Left ventricle myocardium superior (tissue), 1 donor: ENCODE measurements at places on chromosomes 7 and 10.

- peak; percentile 86 for DNase-seq
Measured at GRCh38 chr7:30740417-30741181, 11.3 kb upstream of the INMT start.

GRCh38 chr10:14220026-14220425 is 110.7 kb downstream of the FRMD4A start:
- DNase-seq: no peak

- DNase-seq: no peak
Measured at GRCh38 chr7:37038706-37039105, 314.4 kb upstream of the AOAH start.

GRCh38 chr7:158549616-158550393 is 37.8 kb downstream of the PTPRN2 start:
- DNase-seq: peak; percentile 73

- DNase-seq: no peak
Measured at GRCh38 chr7:380711-381210, 90.8 kb downstream of the FOXL3 start.

DNA sequence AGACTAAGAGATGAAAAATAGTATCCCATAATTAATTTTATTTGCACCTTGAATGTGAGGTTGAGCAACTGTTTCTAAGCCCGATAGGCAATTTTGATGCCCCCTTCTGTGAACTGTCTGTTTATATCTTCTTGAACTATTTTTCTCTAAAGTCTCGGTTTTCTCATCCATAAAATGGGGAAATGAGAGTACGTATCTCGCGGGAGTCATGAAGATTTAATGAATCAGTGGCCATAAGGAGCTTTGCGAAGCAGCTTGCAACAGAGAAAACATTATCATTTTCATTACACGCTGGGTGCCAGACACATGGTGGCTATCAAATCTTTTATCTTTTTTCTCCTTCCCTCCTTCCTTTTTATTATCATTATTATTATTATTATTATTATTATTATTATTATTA is 108.1 kb upstream of the CARD11 start:
- no peak for DNase-seq

GRCh38 chr10:78588194-78588811 is 480.5 kb upstream of the ZMIZ1 start:
- DNase-seq: peak; percentile 79

DNA sequence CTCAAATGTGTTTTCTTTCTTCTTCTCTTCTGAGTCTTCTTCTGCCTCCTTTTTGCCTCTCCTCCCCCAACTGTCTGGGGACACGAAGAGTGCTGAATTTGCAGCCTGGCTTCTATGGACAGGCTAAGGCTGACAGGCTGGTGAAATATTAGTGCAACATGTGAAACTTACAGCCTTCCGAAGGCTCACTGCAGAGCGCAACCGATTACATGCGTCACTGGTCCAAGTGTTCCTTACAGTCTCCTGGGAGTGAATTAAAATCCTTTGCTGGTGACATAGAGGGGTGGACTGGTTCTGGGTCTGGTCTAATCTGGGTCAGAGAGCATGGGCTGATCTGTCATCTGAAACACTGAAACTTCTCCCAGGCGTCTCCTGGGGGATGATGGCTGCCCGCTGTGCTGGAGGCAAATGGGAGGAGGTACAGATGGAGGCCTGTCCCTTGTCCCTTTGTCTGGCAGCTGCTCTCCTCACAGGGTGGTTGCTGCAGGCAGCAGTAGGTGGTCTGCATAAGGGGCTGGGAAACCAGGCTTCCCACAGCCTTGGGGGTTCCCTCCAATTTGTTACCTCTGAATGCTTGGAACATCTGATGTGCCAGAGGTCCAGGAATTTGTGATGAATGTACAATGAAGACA is 143.8 kb upstream of the BMPER start:
- DNase-seq: no peak

- DNase-seq: no peak
Measured at GRCh38 chr7:69260023-69260422, 338.3 kb upstream of the AUTS2 start.

- DNase-seq: no peak
Measured at GRCh38 chr7:121547544-121548092, 151.5 kb upstream of the FAM3C start.

DNA sequence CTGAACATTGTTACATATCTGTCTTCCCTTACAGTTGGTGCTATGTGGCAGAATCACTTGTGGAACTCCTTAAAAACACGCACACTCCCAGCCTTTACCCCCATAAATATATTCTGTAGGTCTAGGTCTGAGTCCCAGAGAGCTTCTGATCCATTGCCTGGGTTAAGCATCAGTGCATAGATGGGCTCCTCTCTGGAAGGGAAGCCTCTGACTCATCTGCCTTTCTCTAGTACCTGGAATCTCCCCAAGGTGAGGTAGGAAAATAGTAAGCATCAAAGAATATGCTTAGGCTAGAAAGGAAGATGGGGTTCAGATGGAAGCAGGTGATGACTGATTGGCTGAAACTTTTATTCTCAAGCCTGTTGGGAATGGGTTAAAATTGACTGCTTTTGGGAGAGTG is 26.1 kb downstream of the PROSER2 start:
- DNase-seq: no peak

DNA sequence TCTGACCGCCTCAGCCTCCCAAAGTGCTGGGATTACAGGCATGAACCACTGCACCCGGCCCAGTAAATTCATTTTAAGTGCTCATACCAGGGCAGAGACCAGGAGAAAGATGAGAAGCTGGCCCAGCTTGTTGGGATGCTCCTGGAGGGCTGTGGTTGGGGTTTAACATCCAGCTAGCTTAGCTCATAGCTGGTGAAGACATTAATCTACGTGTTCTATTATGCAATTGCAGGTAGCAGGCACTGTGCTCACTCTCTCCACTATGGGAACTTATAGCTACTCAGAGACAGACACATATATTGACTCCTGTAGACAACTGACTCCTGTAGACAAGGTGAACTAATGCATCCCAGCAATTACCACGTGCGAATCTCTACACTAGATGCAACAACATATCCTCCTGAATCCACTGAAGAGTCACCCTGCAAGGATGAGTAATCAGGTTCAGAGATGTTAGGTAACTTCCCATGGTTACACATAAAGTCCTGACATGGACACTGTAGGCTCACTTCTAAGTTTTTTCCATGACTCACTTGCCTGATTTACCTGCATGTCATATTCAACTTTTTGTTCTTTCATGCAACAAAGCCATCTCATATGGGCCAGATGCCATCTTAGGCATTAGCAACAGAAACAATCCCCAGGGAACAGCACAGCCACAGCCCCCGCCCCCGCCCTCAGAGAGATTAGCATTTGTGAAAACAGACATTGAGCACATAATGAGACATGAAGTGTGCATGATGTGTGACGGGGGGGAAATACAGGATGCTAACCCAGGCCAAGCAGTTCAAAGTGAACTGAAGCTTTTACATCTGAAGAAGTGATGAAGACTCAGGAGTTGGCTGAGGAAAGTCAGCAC is 37.2 kb downstream of the ERLIN1 start:
- no peak for DNase-seq

DNA sequence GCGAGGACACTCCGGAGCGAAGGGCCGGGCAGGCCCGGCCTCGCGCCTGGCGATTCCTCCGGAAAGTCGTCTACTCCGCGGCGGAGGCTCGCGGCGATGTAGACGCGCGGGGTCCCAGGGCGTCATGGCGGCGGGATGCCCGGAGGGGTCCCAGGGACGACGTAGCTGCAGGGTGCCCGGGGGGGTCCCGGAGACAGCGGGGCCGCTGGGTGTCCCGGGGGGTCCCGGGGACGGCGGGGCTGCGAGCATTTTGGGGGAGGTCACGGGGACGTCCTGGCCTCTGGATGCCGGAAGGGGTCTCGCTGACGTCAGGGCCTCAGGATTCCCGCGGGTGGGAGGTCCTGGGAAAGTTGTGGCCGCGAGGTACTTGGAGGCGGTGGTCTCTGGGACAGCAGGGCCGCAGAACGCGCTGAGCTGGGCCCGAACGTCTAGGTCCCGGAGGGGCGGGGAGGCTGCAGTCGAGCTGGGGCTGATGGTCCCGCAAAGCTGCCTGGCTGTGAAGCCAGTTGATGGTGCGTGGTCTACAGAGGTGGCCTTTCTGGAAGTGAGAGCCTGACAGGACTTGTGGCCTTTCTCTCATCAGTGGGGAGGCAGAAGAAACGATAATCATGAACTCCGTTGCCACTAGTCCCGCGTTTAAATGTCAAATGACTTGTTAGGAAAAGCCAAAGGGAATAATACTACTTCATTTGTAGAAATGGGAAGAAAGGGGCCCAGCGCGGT is 637 bp downstream of the HSPA14 start:
- peak; percentile 35 for DNase-seq

DNA sequence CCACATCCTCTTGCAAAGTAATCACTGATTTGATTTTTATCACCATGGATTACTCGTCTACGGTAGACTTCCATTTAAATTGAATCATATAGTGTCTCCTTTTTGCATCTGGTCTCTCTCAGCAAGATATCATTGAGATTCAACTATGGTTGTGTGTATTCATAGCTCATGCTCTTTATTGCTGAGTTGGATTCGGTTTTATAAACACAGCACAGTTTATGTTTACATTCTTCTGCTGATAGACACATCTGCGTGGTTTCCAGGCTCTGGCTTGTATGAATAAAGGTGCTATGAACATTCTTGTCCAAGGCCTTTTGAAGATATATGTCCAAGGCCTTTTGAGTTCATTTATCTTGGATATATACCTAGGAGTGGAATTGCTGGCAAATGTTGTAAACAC is 356.5 kb upstream of the CELF2 start:
- DNase-seq: no peak

DNA sequence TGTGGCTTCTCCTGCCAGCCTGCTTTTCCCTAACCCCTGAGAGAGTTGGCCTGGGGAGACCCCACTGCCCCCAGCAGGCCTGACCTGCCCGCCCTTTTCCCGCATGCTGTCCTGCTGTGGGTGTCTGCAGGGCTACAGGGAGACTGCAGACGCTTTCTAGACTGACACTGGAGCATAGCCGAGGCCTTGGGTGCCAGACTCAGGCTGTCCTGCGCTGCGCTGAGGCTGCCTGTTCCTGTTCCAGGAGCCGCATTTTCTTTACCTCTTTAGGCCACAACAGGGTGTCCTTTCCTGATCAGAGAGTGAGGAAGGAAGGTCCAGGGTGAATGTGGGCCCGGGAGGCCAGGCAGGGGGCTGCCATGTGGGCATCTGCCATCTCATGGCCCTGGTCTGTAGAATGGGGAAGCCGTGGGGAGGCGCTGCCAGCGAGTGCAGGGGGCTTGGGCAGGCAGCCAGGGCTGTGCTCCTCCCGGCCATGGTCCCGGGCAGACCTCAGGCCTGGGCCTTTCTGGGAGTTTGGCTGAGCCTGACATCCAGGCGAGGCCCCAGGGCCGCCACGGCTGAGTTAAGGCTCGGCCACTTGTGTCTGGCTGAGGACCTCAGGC is 3.6 kb downstream of the PWWP2B start:
- peak; percentile 48 for DNase-seq

- no peak for DNase-seq
Measured at GRCh38 chr10:86522510-86522855, 891 bp upstream of the WAPL start.

GRCh38 chr7:29765490-29765889 is 40.8 kb upstream of the WIPF3 start:
- DNase-seq: no peak

DNA sequence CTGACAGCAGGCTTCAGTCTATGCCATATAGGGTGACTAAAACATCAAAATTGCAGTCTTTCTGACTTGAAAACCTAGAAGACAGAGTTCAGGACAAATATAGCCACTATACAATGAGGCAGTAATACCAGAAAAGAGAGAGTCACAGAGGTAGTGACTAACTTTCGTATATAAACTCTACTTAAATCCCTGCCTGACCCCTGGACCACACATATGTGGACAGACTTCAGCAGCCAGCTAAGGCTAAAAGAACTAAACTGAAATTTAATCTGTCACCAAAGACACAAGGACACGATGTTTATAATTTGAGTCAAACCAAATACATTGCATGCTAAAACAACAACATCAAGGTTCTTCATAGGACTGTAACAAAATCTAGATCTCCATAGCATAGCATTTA is 64.6 kb upstream of the MACROH2A2 start:
- DNase-seq: no peak

- no peak for DNase-seq
Measured at GRCh38 chr10:12186323-12186722, 9.4 kb downstream of the NUDT5 start.

DNA sequence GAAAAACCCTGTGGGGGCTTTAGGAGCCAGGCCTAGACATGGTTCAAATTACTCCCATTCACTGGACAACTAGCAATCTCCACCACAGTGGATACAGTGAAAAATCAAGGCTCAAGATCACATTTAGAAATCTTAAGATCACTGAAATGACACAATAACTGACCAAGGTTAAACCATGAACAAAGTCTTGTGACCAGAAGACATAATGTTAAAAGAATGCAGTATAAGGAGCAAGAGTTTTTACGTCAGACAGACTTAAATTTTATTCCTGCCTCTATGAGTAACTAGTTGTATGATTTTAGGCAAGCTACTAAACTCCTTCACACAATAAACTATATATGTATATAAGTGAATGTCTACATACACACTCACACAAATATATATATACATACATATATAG is 68.5 kb downstream of the MICU1 start:
- no peak for DNase-seq

GRCh38 chr10:58701405-58702135 is 188.9 kb downstream of the BICC1 start:
- no peak for DNase-seq

DNA sequence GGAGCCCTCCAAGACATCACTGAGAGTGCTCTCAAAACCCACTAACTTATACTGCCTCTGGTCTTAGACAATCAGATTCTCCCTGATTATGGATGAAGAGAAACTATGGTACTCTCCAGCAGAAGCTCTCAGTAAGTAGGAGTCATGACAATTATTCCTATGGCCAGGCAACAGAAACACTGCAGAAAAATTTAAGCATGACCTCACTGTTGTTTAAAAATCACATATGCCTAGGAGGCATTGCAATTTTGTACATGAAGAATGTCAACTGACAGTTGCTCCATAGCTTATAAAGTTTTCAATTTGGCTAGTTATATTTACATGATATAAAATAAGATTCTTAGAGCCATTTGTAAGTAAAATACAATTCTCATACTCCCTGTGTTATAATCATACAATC is 105.9 kb upstream of the LSM8 start:
- DNase-seq: no peak

GRCh38 chr7:138837627-138838026 is 39.6 kb upstream of the ATP6V0A4 start:
- DNase-seq: peak; percentile 49

DNA sequence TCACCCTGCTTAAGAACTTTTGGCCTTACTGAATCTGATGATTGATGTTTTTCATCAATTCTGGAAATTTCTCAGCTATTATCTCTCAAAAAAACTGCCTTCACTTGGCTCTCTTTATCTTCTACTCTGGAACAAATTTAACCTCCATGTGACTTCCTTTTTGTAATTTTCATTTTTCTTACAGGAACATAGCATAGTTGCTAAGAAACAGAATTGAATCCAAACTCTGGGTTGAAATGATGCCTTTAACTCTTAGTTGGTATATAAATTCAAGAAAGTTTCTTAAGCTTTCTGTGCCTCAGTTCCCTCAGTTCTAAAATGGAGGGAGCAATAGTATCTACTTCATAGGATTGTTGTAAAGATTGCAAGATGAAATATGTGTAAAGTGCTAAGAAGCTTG is 19.8 kb downstream of the GPR141 start:
- DNase-seq: no peak

- no peak for DNase-seq
Measured at GRCh38 chr7:101565601-101566209, 63.4 kb downstream of the MYL10 start.
